ENCODE measurements at places on chromosomes 3 and 15.

DNA sequence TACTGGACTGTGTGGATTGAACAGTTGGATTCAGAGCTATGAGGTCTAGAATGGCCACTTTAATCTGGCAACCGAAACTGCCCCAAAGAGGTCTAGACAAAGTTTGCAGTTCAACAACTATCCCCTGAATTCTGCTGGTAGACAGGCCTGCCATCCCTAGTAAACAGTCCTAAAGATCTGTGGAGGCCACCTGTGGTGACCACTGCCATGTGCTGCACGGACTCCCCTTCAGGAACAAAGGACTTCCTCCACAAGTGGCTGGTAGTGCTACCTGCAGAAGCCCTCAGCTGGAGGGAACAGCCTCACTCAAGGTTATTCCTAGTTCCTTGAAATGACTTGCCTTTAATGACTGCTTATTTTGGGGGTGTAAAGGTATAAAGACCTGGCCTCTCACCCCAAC is 6.1 kb downstream of the TNFAIP8L3 start:
- no peaks in the 10 kb centered on the region for H3K4me1 ChIP-seq
- H3K4me3 ChIP-seq = no peak overlapping the region
- no peak for DNase-seq
- no peaks in the 10 kb centered on the region for H3K36me3 ChIP-seq
- H3K27me3 ChIP-seq = peaks cover 4% of the 10 kb centered on the region

DNA sequence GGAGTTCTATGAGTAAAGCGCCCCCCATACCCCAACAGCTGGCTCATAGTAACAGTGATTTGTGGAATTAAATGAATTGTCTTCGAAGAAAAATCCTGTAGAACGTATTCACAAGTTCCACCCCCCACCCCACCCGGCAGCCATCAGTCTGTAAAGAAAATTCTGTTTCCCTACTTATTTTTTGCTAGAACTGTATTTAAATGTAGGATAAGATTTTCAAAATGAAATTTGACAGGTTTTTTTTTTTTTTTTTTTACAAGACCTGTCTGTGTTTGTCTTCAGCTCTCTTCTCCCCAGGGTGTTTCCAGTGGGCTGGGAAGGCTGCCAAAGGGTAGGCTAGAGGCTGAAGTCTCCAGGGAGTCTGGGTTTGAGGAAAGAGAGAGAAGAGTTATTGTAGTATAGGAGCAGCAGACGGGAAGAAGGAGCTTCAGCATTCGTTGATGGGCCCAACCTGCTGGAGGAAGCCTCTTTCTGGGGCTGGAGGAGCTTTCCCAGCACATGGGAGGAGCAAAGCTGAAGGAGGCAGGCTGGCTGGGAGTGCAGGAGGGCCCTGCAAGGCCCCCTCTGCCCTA is 130.6 kb upstream of the SEMA6D start:
- H3K4me1 ChIP-seq = no peaks in the 10 kb centered on the region
- no peaks in the 10 kb centered on the region for H3K36me3 ChIP-seq
- no peak overlapping the region for H3K4me3 ChIP-seq

- DNase-seq = no peak
- no peaks in the 10 kb centered on the region for H3K27me3 ChIP-seq
- no peaks in the 10 kb centered on the region for H3K36me3 ChIP-seq
- H3K27ac ChIP-seq = no peak overlapping the region
- H3K4me1 ChIP-seq = no peaks in the 10 kb centered on the region
Observed at GRCh38 chr3:57335283-57335938, 42.9 kb upstream of the ASB14 start.

- H3K4me3 ChIP-seq = no peak overlapping the region
- no peak for DNase-seq
- no peaks in the 10 kb centered on the region for H3K27me3 ChIP-seq
- H3K27ac ChIP-seq = no peak overlapping the region
- no peaks in the 10 kb centered on the region for H3K36me3 ChIP-seq
- H3K4me1 ChIP-seq = 0 out of 2 replicates have a peak, but pooled peaks cover 7% of the 10 kb centered on the region
Observed at GRCh38 chr3:150222691-150223489, 185.2 kb upstream of the TSC22D2 start.

GRCh38 chr3:127431066-127431465 is 143.2 kb upstream of the PRR20G start:
- DNase-seq = no peak
- H3K36me3 ChIP-seq = no peaks in the 10 kb centered on the region
- no peak overlapping the region for H3K4me3 ChIP-seq
- peaks cover 52% of the 10 kb centered on the region for H3K27me3 ChIP-seq
- H3K27ac ChIP-seq = no peak overlapping the region
- no peaks in the 10 kb centered on the region for H3K4me1 ChIP-seq

DNA sequence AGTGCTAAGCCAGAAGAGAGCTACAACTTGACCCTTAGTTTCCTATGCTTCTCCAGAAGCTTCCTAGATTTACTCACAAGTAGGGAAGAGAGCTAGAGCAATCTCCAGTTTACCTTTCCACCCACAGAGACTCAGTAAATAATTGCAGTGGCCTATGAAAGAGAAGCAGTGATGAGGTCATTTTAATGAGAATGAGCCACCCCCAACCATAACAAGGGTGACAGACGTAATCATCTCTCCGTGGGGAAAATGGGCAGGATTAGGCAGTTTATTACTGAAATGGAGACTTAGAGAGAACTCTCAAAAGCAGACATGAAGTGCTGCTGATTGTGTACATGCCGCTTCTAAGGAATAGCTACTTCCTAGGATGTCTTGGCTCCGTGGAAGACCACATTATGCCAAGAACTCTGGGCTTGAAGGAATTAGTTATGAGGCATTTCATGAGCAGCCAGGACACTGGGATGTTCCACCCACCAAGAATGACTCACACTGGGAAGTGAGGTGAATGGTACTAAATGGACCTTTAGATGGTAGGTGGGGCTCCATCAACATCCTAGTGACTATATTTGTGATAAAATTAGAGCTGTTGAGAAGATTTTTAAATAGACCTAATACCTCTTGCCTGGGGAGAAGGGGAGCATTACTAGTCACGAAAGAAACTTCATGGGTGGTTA is 160.9 kb downstream of the EDEM1 start:
- H3K4me1 ChIP-seq = no peaks in the 10 kb centered on the region
- H3K4me3 ChIP-seq = no peak overlapping the region
- no peaks in the 10 kb centered on the region for H3K27me3 ChIP-seq
- DNase-seq = no peak
- H3K27ac ChIP-seq = no peak overlapping the region

- H3K27ac ChIP-seq = no peak overlapping the region
- no peaks in the 10 kb centered on the region for H3K4me1 ChIP-seq
- no peaks in the 10 kb centered on the region for H3K27me3 ChIP-seq
- H3K36me3 ChIP-seq = no peaks in the 10 kb centered on the region
- H3K4me3 ChIP-seq = no peak overlapping the region
Observed at GRCh38 chr3:2370317-2370716, 271.7 kb downstream of the CNTN4 start.

- DNase-seq = no peak
- H3K27me3 ChIP-seq = no peaks in the 10 kb centered on the region
- no peak overlapping the region for H3K27ac ChIP-seq
- peaks cover 6% of the 10 kb centered on the region for H3K4me1 ChIP-seq
- H3K4me3 ChIP-seq = no peak overlapping the region
Observed at GRCh38 chr15:68234060-68234459, 4.5 kb upstream of the CLN6 start.

GRCh38 chr15:101275018-101275417 is 2.3 kb downstream of the SELENOS start:
- H3K27me3 ChIP-seq = no peaks in the 10 kb centered on the region
- peaks cover 17% of the 10 kb centered on the region for H3K4me1 ChIP-seq
- DNase-seq = no peak
- no peak overlapping the region for H3K27ac ChIP-seq
- peaks cover 42% of the 10 kb centered on the region for H3K36me3 ChIP-seq
